Stimulated activated CD8-positive, alpha-beta memory T cell treated with anti-CD3 and anti-CD28 coated beads, Interleukin-12 subunit alpha, Interleukin-12 subunit beta, amount 100 ng/mL, for 4 hours (primary cell): ENCODE measurements at places on chromosomes 7 and 10.

DNA sequence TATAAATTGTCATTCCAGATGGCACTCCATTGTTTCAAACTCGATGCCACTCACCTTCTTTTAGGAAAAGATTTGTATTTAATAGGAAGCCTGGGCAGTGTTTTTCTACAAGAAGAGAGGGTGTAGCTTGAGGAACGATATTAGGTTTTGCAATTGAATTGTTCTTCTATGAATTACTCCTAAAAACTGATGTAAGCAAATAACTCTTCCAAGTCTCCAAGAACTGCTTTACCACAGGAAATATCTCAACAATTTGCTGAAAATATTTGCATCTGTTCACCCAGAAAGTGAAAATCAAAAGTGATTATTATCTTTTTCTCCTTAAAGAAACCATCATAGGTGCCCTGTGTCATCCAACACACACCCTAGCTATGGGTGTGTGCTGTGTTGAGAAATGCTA lies 261.3 kb upstream of the MEOX2 start:
- no peak for DNase-seq

DNA sequence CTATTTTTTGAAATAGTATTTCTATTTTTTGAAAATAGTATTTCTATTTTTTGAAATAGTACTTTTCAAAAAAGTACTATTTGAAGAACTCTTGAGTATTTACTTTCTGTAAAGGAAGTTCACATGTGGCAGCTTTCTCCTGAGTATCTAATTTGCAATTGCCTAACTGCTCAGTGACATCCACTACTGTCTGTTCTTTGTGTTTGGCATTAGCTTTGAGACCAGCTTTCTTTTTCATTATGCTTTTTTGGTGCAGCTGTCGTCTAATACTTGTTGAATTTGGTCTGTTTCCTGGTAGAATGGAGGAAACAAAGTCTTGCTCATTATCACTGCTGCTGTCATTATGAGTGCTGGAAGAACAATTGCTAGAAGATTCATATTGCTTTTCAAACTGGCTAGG lies 99.1 kb downstream of the BMPR1A start:
- no peak for DNase-seq

- no peak for DNase-seq
These were observed 31.9 kb upstream of the AGR3 start for GRCh38 chr7:16913643-16914042.

DNA sequence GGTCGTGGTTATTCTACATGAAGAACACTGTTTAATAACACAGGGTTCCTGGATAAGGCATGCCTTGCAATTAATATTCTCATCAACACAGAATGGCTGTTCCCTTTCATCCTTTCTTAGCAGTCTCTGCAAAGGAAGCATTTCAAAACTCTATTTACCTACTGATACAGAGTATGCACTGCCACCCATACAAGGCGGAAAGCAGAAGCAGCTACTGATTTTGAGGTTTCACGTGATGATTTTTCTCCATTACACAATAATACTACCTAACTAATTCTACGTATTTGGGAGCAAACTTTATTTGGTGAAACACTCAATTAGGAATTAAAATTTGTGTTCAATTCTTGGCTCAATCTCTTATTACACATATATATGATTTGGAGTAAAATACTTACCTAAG lies 43.0 kb upstream of the COL1A2 start:
- no peak for DNase-seq

DNA sequence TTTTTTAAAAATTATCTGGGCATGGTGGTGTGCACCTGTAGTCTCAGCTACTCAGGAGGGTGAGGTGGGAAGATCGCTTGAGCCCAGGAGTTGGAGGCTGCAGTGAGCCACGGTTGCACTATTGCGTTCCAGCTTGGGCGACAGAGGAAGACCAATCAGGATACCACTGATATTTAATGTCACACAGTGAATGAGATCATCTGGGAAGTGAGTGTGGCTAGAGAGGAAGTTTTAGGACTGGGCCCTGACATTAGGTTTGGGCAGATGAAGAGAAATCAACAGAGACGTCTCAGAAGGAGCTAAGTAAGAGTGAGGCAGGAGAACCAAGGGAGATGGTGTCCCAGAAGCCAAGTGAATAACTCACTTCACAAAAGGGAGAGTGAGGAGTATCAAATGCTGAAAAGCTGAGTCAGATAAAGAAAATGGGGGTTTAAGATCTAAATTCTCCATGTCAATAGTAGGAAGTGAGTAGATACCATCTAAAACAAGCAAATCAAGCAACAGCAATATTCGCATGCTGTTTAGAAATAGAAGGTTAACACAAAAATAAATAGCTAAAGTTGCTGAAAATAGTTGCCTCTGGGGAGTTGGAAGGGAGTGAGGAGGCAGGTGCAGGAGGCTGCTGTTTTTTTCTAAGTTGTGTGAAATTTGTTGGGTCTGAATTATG lies 11.5 kb downstream of the PILRA start:
- DNase-seq: no peak

GRCh38 chr7:102097601-102098161 lies 189.0 kb upstream of the SH2B2 start:
- DNase-seq: no peak

DNA sequence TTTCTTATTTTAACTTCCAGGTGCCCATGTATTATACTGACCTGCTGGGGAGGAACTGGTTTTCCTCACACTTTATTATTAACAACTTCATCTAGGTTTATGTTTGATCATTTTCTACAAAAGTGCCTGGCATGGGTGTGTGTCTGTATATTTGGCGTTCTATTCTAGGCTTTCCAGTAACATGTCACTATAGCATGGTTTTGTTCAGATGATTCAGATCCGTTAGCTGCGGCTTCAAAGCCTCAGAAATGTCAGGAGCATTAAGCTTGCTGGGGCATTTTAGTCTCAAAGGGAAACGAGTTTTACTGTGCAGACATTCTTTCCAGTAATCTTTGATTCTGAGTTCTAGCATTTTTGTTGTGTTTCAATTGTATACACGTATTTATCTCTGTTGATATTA lies 2.3 kb downstream of the INPP5A start:
- no peak for DNase-seq

- no peak for DNase-seq
These were observed 131.3 kb downstream of the PLPP4 start for GRCh38 chr10:120588311-120588710.

DNA sequence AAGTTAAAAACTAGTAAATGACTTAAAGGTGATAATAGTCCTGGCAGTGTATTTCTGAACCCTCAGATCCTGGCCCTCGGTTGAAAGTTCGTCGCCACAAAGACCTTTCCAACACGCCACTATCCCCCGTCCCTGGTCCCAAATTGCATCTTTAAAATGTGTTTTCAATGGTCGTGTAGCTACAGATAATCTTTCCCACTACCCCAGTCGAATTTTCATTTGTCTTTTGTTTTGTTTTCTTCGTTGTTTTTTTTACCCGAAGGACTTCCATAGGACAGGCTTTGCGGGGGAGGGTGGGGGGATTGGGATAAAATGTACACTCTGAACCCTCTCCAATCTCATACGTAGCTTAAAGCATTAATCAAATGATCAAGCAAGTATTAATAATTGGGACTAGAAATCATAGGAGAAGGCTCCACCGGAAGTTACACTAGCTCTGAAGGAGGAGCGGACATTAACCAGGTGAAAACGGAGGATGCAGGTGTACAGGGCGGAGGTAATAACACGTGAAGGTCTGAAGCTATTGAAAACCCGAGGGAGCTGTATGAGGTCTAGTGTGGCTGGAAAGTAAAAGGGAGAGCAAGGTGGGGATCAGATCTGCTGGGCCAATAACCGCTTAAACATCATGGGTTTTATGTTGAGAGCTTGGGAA lies 32.8 kb upstream of the PHF14 start:
- no peak for DNase-seq

- DNase-seq: no peak
These were observed 30.7 kb downstream of the ELFN1 start for GRCh38 chr7:1700536-1701333.

DNA sequence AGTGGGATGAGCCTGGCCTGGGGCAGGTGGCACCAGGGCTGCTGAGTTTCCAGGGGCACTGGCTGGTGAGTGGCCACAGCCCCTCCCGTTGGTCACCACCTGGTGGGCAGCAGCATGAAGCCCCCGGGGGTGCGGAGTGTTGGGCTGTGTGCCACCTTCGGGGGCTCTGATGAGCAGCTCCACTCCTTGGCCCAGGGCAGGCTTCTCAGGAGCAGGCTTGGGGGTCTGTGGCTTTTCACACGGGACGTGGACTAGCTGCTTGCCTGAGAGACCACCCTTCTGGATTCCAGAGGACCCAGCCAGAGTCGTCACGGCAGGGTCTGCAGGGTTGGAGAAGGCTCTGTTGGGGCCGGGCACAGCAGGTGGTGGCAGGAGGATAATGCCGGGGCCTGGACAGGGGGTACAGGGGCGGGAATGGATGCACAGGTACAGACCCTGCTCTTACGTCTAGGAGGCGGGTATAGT lies 193.1 kb downstream of the ADARB2 start:
- DNase-seq: no peak

DNA sequence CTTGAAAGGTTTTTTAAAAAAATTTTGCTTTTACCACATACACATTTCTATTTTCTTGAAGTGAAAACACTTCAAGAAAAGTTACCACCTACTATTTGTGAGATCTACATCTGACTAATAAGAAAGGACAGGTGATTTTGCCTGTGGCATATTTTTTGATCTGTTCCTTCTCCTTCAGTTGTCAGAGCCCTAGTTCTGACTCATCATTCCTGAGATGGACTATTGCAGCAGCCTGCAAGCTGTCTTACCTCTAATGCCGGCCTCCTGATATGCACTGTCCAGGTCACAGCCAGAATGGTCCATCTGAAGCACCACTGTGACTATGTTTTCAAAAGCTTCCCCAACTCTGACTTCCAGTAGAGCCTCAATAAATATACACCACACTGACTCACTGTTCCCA lies 28.2 kb upstream of the ANK3 start:
- no peak for DNase-seq

- DNase-seq: no peak
These were observed 589 bp downstream of the LSM8 start for GRCh38 chr7:118184565-118184940.

- no peak for DNase-seq
These were observed 24.0 kb downstream of the OR9A2 start for GRCh38 chr7:143002898-143003297.

DNA sequence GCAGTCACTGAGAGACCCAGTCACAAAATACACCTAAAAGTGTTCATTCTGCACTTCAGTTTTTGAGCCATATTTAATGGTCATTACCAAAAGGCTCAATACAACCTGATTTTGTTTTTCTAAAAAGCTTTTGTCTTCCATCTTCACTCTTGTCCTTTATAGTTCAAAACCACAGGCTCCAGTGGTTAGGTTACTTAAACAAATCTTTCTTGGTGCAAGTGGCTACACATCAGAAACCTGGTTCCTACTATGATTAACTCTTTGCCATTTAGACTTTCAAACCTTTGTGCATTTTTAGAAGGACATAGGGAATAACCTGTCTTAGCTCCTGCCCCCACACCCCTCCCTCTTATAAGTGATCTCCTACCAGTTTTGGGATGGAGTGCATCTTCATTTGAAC lies 135.8 kb downstream of the STRA8 start:
- no peak for DNase-seq

DNA sequence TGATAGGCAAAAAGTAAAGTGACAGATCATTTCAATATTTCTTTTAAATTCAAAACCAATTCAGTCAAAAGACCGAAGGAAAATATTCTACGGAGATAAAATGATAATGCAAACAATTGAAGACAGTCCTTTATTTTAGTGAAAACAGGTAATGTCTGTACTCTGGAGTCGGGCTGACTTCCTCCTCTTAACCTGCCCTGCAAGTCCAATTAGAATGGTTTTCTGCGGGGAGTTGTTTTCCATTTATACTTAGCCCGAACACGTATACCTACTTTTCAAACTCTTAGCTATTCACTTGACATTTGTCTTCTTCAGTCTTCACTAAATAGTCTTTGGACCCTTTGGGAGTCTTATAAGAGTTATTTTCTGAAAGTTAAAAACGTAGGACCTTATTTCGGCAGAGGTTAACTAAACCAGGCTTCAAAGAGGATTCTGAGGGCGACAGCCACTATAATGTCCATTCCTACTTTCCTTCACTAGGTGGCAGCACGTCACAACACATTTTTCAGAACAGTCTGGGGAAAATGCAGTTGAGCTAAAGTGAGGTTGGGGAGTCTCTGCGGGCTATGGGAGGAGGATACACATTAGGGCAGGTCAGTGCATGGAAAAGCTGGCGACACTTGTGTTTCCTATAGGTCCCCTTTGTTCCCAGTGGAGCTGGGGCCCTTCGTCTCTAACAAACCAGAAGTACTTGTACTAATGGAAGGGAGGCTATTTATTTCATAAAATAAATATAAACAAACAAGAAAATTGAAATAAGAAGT lies 472.0 kb downstream of the KCNMA1 start:
- DNase-seq: no peak

- no peak for DNase-seq
These were observed 175.7 kb upstream of the AUTS2 start for GRCh38 chr7:69422574-69422985.

GRCh38 chr10:5645375-5645774 lies 21.0 kb downstream of the ASB13 start:
- no peak for DNase-seq
